Sigmoid colon (tissue), 7 donors: ENCODE measurements at places on chromosomes 4 and X. TPM values are rescaled to one million over a fixed set of nuclear protein-coding genes. Genes with fewer than 3 reads are reported as not detected.

Gene WAS
- total RNA-seq: 4.3 TPM

GRCh38 chrX:139454743-139455142, 75.8 kb upstream of the F9 start:
- no peak overlapping the region for H3K27ac ChIP-seq
- H3K4me1 ChIP-seq: no peaks in the 10 kb centered on the region
- H3K4me3 ChIP-seq: no peak overlapping the region

DNA sequence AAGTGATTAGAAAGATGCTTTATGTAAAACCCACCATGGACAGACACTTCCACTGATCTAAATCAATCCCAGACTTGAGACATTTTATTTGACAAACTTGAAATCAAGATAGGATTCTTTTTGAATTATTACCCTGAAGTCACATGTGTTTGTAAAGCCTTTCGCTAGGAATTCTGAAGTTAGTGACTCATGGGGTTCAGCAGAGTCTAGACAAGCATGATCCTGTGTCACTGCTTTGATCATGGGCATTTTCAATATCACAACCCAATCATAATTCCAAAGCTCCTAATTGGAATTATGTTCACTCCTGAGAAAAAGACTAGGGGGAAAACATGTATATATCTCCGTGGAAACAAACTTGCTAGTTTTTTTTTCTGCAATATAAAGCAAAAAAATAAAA, 67.5 kb upstream of the BMP3 start:
- no peak overlapping the region for H3K4me3 ChIP-seq
- H3K27ac ChIP-seq: no peak overlapping the region
- H3K36me3 ChIP-seq: no peaks in the 10 kb centered on the region
- DNase-seq: no peak
- H3K27me3 ChIP-seq: no peaks in the 10 kb centered on the region

DNA sequence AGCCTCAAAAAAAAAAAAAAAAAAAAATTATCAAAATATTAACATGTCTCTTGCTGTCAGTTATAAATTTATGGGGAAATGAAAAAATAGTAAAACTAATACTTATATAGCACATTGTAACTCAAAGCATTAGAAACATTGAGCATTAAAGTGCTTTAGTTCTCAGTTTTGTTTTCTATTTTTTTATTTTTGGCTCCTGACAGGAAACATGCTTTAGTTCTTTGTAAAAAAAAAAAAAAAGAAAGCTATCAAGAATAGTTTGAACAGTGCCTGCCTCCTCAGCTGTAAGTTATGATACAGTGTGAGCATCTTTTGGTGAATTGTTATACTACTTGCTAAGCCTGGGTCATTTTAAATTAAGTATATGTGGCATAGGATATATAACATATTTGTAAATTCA, 5.1 kb upstream of the CENPC start:
- DNase-seq: no peak
- H3K4me3 ChIP-seq: no peak overlapping the region
- no peak overlapping the region for H3K27ac ChIP-seq
